ENCODE measurements at places on chromosomes 6 and 20.
A peak's percentile ranks its signal among the peaks of the same experiment; 100 is the strongest.

GRCh38 chr6:143867236-143867635 is 3.0 kb downstream of the ZC2HC1B start:
- DNase-seq = no peak

- DNase-seq = peak; percentile 51
These were observed 246.8 kb upstream of the SGK1 start for GRCh38 chr6:134564705-134565104.

DNA sequence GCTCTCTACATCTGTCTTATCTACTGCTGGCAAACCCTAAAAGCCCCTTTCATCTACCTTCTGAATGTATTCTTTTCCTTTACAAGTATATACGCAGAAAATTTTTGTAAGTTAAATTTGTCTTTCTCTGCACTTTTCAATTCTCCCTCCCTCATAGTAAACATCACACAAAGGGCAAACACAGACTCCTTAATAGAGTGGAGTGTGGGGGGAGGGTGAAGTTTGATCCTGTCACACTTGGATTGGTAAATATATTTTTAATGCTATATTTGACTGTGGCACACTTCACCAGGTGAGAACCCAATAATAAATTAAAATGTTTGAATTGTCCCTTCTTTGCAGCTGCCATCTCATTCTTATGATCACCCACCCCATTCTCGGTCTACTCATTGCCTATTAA is 33.2 kb upstream of the PAQR8 start:
- no peak for DNase-seq

DNA sequence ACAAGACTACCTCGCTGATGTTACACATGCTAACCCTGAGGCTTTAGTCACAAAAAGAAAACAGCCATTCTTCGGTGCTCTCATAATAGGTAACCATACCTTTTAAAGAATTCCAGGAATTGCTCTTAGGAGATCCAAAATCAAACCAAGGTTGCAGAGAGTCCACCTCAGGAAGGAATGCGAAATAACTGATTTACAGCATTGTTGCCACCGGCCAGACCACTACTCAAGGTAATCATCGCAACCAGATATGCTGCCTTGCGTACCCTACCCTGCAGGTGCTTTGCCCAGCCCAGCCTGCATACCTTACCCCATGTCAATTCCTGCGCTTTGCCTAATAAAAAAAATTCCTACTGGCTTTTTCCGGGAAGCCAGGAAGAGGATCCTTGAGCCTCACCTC is 27.0 kb downstream of the NUP153 start:
- DNase-seq = no peak

- DNase-seq = no peak
These were observed 136.5 kb upstream of the OLIG3 start for GRCh38 chr6:137630666-137631065.

DNA sequence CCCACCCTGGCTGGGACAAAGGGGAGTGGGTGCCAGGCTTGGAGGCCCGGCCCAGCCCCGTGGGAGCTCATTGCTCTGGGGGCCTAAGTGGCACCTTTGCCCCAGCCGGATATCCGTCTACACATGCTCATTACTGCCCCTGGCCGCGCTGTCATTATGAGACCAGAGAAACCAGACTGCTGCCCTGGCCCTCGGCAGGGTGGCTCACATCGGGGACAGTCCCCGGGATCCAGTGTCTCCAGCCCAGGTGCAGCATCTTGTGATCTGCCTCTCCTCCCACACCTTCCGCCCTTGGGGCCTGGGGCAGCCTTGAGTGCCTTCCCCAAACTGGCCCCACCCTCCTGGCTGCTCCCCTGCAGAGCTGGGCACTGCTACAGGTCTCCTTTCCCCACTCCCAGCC is 4.9 kb downstream of the SRMS start:
- DNase-seq = no peak

GRCh38 chr6:87791982-87792381 is 89.9 kb upstream of the AKIRIN2 start:
- DNase-seq = no peak

- no peak for DNase-seq
These were observed 78.0 kb downstream of the FGD2 start for GRCh38 chr6:37083243-37084138.

GRCh38 chr6:118774581-118774980 is 119.4 kb upstream of the ASF1A start:
- DNase-seq = no peak

GRCh38 chr6:68372991-68373390 is 262.1 kb upstream of the ADGRB3 start:
- DNase-seq = no peak

- DNase-seq = no peak
These were observed 5.4 kb downstream of the ENPP4 start for GRCh38 chr6:46135176-46135575.

DNA sequence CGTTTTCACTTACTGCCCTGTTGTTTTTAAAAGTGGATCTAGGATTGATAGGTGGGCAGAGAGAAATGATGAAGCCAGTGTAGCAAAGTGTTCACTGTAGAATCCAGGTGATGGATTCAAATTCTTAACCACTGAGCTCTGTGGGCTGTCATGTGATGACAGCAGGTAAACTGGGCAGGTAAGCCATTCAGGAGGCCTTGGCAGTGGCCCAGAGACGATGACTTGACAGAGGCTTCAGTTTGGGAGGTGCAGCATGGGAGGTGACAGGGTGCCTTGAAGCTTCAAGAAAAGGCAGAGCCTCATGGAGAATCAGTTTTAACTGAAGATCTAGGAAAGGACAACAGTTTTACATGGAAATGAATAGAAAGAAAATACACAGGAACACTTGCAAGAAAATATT is 2.0 kb downstream of the NAA20 start:
- DNase-seq = no peak

DNA sequence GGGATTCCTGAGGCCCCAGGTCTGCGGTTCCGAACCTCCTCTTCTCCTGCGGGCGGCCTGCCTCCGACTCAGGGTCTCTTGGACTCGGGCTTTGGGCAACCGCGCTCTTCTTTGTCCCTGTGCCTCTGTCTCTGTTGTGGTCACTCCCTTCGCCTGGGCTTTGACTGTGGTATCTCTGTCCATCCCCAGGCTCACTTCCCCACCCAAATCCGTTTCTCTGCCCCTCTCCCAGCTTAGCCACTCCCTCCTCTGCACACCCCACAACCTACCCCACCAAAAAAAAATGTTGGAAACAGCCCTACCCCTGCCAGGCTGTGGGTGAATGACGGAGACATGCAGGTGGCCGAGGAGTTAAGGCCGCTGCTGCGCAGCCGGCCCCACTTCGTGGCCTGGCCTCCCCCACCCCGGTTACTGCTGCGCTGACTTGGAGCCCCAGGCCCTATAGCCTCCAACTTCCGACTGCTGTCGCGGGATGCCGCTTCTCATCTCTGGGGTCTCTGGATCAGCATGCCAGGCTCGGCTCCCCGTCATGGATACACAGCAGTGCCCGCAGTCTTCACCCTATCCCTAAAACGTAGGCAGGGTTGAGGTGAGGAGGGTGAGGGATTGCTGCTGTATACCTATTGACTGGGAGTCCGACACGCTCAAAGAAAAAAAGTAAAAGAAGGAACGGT is 2.7 kb upstream of the MAFB start:
- no peak for DNase-seq

GRCh38 chr6:27966816-27967426 is 9.9 kb downstream of the OR2B6 start:
- no peak for DNase-seq

DNA sequence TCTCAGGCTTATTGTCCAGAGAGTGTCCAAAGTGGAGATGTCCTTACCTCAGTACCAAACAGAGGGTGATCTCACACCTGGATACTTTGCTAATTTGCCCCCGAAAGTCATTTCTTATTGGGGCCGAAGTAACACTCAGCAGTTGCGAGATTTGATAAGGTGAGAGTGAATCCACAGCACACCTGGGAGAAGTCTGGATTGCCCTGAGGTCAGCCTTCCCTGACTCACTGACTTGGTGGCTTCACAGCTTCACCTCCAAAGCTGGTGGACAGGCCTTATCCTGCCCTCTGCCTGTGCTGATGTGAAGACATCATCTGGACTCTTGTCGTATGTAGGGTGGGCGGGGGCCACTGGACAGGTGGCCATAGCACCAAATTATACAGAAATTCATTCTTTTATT is 101.9 kb upstream of the ARMC2 start:
- no peak for DNase-seq

GRCh38 chr20:52748285-52748932 is 223.7 kb upstream of the TSHZ2 start:
- no peak for DNase-seq

GRCh38 chr6:84809455-84809854 is 45.1 kb upstream of the TBX18 start:
- DNase-seq = no peak

GRCh38 chr20:3857405-3857804 is 10.8 kb downstream of the MAVS start:
- DNase-seq = no peak

GRCh38 chr6:43946641-43947363 is 176.8 kb downstream of the VEGFA start:
- no peak for DNase-seq

- no peak for DNase-seq
These were observed 185.8 kb downstream of the TMEM242 start for GRCh38 chr6:157137501-157137900.

DNA sequence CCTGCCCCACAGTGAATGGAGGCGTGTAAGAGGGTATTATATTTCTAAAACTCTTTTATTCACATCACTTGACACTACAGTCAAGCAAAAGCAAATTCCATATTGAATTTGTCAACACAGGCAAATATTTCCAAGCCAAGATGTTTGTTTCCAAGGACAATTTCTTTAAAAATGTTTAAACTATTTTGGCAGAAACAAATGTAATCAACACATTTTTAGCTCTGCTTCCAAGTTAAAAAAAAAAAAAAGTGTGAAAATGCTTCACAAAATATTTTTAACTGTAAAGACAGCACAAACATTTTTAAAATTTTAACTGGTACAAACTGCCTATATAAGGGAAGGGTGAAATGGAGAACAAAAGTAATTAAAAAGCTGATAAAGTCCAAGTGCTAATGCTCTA is 44.9 kb upstream of the DST start:
- no peak for DNase-seq

GRCh38 chr6:90490030-90490716 is 96.7 kb downstream of the MAP3K7 start:
- DNase-seq = no peak

GRCh38 chr20:37190354-37191112 is 11.2 kb upstream of the MROH8 start:
- DNase-seq = no peak

DNA sequence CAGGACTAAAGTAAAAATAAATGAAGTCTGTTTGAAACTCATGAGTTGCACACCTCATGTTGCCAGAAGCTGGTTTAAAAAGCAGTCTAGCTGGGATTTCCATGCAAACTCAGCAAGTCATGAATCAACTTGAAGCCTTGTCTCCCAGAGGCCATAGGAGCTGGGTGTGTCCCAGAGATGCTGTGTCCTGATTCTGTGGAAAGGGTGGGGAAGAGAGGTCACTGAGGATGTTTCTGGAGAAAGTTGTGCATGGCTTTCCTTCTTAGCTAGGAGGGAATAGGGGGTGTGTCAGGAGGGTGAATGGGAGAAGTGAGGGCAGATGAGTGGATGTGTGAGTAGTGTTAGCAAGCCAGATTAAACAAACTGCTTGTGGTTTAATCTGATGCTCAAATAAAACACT is 111.3 kb downstream of the ADAT2 start:
- DNase-seq = no peak

GRCh38 chr6:7137335-7138045 is 29.7 kb downstream of the RREB1 start:
- no peak for DNase-seq

DNA sequence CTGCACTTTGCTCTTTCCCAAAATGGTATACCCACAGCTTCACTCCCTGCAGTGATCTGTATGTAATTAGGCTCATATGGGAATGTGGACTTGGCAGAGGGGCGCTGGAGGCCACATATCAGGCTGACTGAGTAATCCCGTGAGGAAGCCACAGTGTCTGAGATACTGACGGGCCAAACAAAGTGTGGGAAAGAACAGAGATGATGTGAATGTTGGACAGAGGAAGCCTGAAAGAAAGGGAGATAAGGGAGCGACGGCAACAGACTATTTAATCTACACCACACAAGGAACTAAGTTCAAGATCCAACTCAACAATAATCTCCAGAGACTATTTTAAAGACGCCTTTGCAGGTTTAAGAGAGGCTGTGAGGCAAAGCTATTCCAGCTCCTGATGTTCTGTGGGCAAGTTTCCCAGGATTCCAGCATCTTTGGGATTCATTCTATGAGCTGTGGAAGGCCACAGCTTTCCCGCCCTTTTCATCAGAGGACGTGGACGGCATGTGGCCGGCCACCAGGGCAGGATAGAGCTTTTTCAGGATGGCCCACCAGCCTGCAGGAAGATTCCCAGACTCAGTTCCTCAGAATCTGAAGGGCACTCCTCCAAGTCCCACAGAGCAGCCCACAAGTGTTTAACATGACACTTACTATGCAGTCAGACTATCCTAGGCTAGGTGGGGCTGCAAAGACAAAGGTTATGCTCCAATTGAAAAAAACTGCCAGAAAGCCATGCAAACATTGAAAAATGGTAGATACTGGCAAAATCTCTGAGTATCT is 237.5 kb downstream of the ATXN1 start:
- DNase-seq = no peak

- no peak for DNase-seq
These were observed 2.9 kb downstream of the NRN1 start for GRCh38 chr6:6003621-6004366.

GRCh38 chr6:115896538-115897129 is 164.1 kb downstream of the FRK start:
- no peak for DNase-seq

DNA sequence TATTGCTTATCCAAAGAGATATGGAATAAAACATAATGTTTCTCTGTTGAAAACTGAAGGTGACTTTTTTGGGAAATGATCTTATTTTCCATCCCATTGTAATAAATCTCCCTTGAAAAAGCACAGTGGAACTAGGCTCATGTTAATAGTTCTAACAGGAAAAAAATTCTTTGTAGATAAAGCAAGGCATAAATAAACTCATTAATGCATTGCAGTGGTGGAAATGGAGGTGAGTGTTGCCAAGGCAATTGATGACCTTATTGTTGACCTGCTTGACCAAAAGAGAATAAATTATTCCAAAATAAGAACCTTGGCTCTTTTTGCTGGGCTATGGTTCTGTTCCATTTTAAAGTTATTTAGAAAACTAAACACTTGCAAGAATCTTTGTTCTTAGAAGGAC is 55.2 kb downstream of the TRMT11 start:
- DNase-seq = no peak

- no peak for DNase-seq
These were observed 408.1 kb upstream of the MARCKS start for GRCh38 chr6:113449051-113449450.

DNA sequence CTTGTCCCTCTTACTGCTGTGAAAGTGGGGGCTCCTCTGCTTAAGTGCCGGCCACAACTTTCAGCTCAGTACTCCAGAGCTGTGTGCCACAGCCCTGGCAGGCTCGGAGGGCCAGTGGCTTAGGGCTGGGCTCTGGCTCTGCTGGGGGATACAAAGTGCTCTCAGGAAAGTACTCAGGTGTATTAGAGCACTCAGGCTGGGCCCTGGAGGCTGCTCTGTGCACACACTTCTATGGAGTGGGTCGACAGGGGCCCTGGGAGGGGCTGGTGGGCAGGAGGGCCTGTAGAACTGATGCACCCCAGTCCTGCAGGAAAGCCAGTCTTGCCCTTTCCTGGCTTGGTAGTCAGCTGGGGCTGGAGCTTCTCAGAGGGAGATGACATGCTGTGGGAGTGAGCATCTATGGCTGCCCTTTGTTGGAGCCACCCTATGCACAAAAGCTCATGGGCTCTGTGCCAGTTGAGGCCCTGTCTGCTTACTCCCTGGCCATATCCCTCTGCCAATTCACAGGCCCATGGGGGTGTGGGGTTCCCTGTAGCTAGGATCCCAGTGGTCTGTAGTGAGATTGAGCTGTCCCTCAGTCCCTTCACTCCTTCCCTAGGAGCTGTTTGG is 22.0 kb downstream of the CENPW start:
- DNase-seq = no peak

All from NCI-H2081 treated with DMSO at 0.1 percent for 48 hours (cell line).